ENCODE measurements at places on chromosomes 6 and 20. TPM values are rescaled to one million over a fixed set of nuclear protein-coding genes. Genes with fewer than 3 reads are reported as not detected.

GRCh38 chr6:23106951-23107350 is 537.6 kb downstream of the HDGFL1 start:
- DNase-seq, result no peak
- no peak overlapping the region for H3K27ac ChIP-seq
- no peaks in the 10 kb centered on the region for H3K36me3 ChIP-seq
- no peaks in the 10 kb centered on the region for H3K27me3 ChIP-seq
- no peaks in the 10 kb centered on the region for H3K4me1 ChIP-seq

- no peaks in the 10 kb centered on the region for H3K36me3 ChIP-seq
- H3K4me3 ChIP-seq, result no peak overlapping the region
- H3K4me1 ChIP-seq, result peaks cover 30% of the 10 kb centered on the region
Measured at GRCh38 chr20:2749343-2749950, 51.0 kb downstream of the CPXM1 start.

DNA sequence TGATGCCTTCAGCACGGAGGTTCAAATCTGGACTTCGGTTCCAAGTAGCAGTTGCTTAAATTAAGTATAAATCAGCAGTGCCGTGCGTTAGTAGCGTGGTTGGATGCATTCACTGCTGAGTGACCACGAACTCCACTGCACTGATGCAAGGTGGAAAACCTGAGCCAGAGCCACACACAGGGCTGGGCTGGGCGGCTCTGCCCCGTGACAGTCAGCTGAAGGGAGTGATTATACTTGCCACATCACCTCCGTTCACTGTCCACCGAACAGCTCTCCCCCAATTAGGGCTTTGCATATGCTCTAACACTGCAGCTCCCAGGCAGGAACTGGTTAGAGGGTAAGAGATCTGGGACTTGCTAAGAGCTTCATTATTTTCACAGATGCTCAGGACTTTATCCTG is 22.2 kb downstream of the PPP1R3G start:
- H3K27me3 ChIP-seq, result no peaks in the 10 kb centered on the region
- no peak overlapping the region for H3K27ac ChIP-seq
- H3K4me1 ChIP-seq, result no peaks in the 10 kb centered on the region
- DNase-seq, result no peak
- H3K4me3 ChIP-seq, result no peak overlapping the region

The C6orf47 gene
- 10.1 TPM for total RNA-seq

The ISM1 gene
- 0.51 TPM for total RNA-seq

DNA sequence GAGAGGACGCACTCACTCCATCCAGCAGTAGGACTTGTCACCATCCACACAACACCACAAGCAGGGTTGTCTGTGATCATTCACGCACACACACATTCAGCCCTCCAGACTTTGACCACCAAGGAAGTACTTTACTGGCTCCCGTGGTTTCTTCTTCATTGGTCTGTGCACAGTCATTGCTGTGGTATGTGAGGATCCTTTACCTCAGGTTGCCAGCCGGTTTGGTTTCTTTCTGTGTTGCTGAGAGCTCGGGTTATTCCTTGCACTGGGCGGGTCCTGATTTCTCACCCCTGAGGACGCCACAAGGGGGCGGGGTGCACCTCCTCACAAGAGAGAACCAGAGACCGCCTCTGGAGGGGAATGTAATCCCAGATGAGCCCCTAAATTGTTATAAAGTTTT is 11.2 kb downstream of the SLC35A1 start:
- H3K27ac ChIP-seq, result no peak overlapping the region
- H3K36me3 ChIP-seq, result peaks cover 18% of the 10 kb centered on the region
- no peaks in the 10 kb centered on the region for H3K4me1 ChIP-seq
- H3K27me3 ChIP-seq, result no peaks in the 10 kb centered on the region
- no peak overlapping the region for H3K4me3 ChIP-seq

The CDSN gene
- total RNA-seq, result not detected

DNA sequence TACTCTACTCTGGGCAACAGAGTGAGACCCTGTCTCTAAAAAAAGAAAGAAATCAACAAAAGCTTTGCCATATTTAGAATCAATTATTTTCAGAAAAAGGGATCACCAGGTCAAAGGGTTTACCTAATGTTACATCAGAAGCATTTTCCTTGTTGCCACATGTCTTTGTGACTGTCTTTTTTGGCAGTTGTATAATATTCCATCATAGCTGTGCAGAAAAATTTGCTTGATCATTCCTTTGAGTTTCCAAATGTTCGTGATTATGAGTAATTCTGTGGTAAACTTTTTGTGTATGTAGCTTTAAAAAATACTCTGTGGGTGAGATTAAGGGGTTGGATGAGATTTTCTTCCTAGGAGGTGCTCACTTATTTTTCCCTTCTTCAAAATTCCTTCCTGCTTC is 26.4 kb downstream of the PNPLA1 start:
- H3K4me3 ChIP-seq, result no peak overlapping the region
- H3K27ac ChIP-seq, result no peak overlapping the region
- H3K4me1 ChIP-seq, result no peaks in the 10 kb centered on the region
- H3K27me3 ChIP-seq, result no peaks in the 10 kb centered on the region

DNA sequence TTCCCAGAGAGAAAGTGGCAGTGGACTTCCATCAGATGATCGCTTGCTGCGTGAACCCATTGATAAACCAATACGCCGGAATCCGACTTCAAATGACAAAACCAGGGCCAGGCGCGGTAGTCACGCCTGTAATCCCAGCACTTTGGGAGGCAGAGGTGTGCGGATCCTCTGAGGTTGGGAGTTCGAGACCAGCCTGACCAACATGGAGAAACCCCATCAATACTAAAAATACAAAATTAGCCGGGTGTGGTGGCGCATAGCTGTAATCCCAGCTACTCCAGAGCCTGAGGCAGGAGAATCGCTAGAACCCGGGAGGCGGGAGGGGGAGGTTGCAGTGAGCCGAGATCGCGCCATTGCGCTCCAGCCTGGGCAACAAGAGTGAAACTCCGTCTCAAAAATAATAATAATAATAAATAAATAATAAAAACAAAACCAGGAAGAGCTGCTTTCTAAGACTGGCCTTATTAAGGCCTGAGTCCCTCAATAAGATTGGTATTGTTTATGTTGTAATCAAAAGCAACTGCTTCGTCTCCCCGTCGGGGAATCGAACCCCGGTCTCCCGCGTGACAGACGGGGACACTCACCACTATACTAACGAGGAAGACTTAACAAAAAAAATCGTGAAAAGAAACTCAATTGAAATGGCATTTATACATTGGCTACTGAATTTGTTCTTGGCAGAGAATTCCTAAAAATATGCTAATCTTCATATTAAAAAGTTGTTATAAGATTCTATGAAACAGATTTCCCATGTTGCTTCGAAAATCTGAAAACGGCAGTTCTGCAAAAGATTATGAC is 110.2 kb upstream of the ZNF184 start:
- H3K36me3 ChIP-seq, result no peaks in the 10 kb centered on the region
- H3K27me3 ChIP-seq, result peaks cover 60% of the 10 kb centered on the region
- no peak overlapping the region for H3K27ac ChIP-seq

GRCh38 chr6:149084808-149085556 is 232.5 kb upstream of the TAB2 start:
- no peaks in the 10 kb centered on the region for H3K36me3 ChIP-seq
- no peak for DNase-seq
- no peak overlapping the region for H3K4me3 ChIP-seq
- H3K4me1 ChIP-seq, result peaks cover 40% of the 10 kb centered on the region

DNA sequence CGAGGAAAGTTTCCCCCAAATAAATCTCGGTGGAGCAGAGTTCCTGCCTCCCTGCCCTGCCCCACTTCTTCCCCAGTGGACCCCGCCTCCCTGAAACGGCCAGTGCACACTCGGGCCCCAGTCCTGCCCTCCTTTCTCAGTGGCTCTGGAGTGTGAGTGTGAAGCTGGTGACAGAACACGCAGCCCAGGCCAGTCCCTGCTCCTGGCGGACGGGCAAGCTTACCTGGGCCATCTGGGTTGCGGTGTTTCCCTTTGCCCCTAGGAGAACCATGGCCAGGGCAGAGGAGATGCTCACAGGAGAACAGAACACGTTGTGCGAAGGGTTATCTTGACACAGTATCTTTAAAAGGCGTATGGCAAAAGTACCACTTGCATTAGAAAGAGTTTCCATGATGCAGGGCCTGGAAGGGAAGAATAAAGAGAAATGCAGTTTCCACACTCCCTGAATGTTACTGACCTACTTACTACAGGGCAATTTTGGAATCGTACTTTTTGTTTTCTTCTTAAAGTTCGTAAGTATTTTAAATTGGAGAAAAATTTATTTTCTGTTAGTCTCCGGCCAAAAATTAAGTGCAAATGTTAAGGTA is 2.8 kb downstream of the SERPINB9 start:
- no peak for DNase-seq
- peaks cover 68% of the 10 kb centered on the region for H3K36me3 ChIP-seq
- peaks cover 48% of the 10 kb centered on the region for H3K4me1 ChIP-seq
- peak overlapping the region; percentile 91 for H3K4me3 ChIP-seq
- H3K27me3 ChIP-seq, result no peaks in the 10 kb centered on the region

- no peak overlapping the region for H3K27ac ChIP-seq
- H3K27me3 ChIP-seq, result no peaks in the 10 kb centered on the region
- H3K4me3 ChIP-seq, result no peak overlapping the region
- DNase-seq, result no peak
Measured at GRCh38 chr6:80143419-80143937, 37.0 kb downstream of the BCKDHB start.

GRCh38 chr6:130421585-130421984 is 55.8 kb downstream of the TMEM200A start:
- H3K27ac ChIP-seq, result no peak overlapping the region
- no peaks in the 10 kb centered on the region for H3K36me3 ChIP-seq
- no peaks in the 10 kb centered on the region for H3K4me1 ChIP-seq
- no peaks in the 10 kb centered on the region for H3K27me3 ChIP-seq
- no peak for DNase-seq

DNA sequence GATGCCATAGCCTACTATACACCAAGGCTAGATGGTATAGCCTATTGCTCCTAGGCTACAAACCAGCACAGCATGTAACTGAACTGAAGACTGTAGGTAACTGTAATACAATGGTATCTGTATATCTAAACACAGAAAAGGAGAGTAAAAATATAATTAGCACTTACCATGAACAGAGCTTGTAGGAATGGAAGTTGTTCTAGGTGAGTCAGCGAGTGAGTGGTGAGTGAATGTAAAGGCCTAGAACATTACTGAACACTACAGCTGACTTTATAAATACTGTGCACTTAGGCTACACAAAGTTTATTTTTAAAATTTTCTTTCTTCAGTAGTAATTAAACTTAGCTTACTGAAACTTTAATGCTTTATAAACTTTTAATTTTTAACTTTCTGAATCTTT is 129.5 kb downstream of the BTBD9 start:
- H3K27ac ChIP-seq, result no peak overlapping the region
- no peaks in the 10 kb centered on the region for H3K4me1 ChIP-seq
- H3K4me3 ChIP-seq, result no peak overlapping the region
- DNase-seq, result no peak
- H3K27me3 ChIP-seq, result no peaks in the 10 kb centered on the region

DNA sequence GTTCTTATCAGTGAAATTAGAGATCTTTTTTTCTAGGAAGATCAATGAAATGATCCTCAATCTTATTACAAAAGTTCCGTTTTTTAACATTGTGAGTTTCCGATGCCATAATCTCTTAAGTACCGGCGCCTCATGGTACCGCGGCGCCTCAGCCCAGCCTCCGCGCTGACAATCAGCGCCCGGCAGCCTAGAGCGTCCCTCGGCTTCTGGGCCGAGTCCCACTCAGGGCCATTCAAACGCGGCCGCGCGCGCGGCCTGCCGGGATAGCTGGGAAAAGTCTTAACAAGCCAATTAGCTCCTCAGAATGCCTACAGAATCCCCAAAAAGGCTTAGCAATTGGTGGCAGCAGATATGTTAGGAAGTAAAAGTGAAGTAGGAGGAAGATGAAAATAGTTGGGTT is 204.8 kb downstream of the ADGB start:
- H3K4me3 ChIP-seq, result no peak overlapping the region
- no peak for DNase-seq
- H3K36me3 ChIP-seq, result no peaks in the 10 kb centered on the region
- H3K27me3 ChIP-seq, result peaks cover 7% of the 10 kb centered on the region
- H3K4me1 ChIP-seq, result no peaks in the 10 kb centered on the region

The PTP4A1 gene
- 42.6 TPM for total RNA-seq

The COL11A2 gene
- 2.0 TPM for total RNA-seq

DNA sequence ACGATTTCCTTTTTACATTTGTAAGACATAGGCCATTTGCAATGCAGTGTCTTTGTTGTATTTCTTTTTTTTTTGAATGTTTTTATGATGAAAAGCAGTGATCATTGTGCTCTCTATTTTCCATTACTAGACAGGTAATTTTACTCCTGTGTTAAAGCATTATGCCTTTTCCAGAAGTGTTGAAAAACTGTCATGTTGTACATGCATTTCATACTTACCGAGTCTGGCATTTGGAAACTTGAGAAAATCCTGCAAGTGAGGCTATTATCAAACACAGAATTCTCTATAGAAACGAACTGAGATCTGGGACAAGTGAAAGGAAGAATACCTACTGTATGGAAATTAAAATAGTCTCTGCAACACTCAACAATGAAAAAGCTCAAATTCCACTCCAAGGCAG is 78.6 kb upstream of the CNR1 start:
- no peak overlapping the region for H3K27ac ChIP-seq
- no peaks in the 10 kb centered on the region for H3K4me1 ChIP-seq
- H3K36me3 ChIP-seq, result no peaks in the 10 kb centered on the region
